ENCODE measurements at places on chromosomes 11 and 22. TPM values are rescaled to one million over a fixed set of nuclear protein-coding genes. Genes with fewer than 3 reads are reported as not detected.

The PKP3 gene
- 0.46 TPM for polyA plus RNA-seq

The ZC3H12C gene
- 8.1 TPM for polyA plus RNA-seq

The MB gene
- 311 TPM for polyA plus RNA-seq

The GAB4 gene
- polyA plus RNA-seq, result not detected

The C22orf42 gene
- not detected for polyA plus RNA-seq

The KDM4D gene
- polyA plus RNA-seq, result 1.4 TPM

All from muscle of back (tissue), 13 donors.